ENCODE measurements at places on chromosomes 12 and 14.

- DNase-seq = no peak
These were observed 19.4 kb downstream of the NAV3 start for GRCh38 chr12:77850129-77850528.

GRCh38 chr12:120720234-120720986 is 5.2 kb upstream of the ACADS start:
- no peak for DNase-seq

- DNase-seq = peak; percentile 13
These were observed 46.0 kb downstream of the MYO1H start for GRCh38 chr12:109393437-109394345.

DNA sequence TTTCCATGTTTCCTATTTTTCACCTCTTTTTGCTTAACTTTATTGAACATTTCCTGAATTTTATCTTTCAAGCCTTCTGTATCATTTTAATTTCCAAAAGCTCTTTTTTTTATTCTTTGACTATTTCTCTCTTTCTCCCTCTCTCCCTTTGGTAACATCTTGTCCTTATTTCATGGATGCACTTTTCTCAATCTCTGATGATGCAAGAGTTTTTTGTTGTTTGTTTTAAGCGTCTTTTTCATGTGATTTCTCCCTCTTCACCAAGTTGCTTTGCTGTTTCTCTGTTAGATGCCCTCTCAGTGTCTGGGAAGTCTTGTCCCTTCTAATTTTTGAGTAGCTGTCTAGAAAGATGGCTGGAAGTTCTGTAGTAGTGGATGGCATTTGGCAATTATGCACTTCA is 62.6 kb downstream of the ANO6 start:
- DNase-seq = no peak

DNA sequence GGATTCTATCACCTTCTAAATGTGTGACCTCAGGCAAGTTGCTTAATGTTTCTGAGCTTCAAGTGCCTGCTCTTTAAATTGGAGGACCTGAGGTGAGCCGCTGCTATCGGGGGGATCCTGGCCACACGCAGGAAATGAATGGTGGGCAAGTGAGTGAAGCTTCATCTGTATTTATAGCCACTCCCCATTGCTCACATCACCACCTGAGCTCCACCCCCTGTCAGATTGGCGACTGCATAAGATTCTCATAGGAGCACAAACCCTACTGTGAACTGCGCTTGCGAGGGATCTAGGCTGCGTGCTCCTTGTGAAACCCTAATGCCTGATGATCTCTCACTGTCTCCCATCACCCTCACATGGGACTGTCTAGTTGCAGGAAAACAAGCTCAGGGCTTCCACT is 158.6 kb upstream of the CCND2 start:
- peak; percentile 20 for DNase-seq

- DNase-seq = no peak
These were observed 24.3 kb downstream of the MOAP1 start for GRCh38 chr14:93160353-93160801.

GRCh38 chr12:118164798-118165486 is 29.0 kb downstream of the PEBP1 start:
- DNase-seq = no peak

- DNase-seq = no peak
These were observed 4.2 kb upstream of the TNS2 start for GRCh38 chr12:53045696-53046045.

DNA sequence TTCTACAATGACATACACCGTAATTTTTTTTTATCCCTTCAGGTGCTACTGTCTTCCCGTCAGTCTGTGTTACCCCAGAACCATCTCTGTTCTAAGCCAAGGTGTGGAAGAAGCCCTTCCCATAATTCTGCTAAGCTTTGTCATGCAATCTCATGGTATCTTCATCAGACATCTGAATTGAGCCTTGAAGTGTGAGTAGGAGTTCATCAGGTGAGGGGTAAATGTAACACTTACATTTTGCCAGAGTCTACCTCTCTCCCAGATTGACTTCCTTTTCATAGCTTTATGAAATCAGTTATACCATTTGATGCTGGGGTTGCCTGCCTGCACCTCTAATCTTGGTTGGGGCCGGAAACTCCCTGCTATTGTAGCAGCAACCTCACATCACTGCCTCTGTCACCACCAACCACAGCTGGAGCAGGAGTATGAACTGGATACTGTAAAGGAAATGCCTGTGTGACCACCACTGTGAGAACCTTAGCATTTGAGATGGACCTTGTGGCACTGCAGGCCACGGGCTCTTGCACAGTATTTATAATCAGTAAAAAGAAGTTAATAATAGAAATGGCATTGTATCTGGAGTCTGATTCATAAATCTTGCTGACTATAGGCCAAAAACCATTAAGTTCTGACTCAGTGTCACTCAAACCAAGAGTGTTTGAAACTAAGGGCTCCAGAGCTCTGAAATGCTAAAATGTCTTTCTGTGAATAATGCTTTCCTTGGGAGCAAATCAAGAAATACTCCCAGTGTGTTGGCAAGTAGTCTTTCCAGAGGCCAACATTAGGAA is 58.7 kb upstream of the STK38L start:
- DNase-seq = no peak

GRCh38 chr12:15855646-15856045 is 26.5 kb upstream of the STRAP start:
- no peak for DNase-seq

- no peak for DNase-seq
These were observed 13.3 kb downstream of the PPP4R3A start for GRCh38 chr14:91496790-91497189.

GRCh38 chr12:51219322-51219721 is 1.5 kb upstream of the POU6F1 start:
- no peak for DNase-seq

- DNase-seq = no peak
These were observed 120.9 kb upstream of the SFSWAP start for GRCh38 chr12:131589966-131590365.

DNA sequence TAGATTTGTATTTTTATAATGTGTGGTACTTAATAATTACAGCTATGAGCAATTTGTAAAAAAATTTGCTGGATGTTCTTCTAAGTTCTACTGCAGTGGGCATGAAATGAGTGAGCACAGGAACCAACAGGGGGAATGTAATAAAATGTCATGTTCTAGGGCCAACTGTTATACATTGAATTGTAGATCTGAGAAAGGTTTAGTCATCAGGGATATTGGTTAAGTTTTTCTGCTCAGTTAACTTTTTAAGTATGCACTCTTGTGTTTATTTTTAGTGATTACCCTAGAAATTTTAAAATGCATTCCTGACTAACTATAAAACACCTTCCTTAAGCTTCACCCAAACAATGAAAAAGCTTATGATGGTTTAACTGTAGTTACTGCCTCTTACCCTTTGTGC is 101.8 kb downstream of the CAND1 start:
- no peak for DNase-seq

DNA sequence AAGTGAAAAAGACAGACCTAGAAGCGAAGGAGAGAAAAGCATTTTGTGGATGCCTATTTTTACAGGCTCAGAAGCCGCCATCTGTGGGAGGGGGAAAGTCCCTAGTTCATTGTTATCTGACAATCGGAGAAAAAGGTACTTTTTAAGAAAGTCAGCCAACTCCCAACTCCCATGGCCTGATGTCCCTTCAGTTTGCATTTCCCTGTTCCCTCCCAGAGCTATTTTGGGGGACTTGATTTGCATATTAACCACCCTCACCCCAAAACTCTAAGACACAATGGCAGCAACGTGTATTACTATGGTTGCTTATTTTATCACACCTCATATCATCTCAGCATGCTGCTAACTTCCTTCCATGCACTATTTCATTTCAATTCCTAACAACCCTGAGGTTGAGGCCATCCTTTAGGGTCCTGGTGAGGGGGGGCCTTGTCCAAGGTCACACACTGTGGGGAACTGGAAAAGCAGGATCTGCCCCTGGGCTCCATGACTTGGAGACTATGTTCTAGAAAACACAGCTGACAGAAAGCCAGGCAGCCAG is 18.7 kb downstream of the HVCN1 start:
- DNase-seq = no peak

GRCh38 chr14:91723501-91723900 is 8.4 kb downstream of the CATSPERB start:
- no peak for DNase-seq
